Fibroblast of skin of left quadriceps (primary cell): ENCODE measurements at places on chromosomes 16 and 17.

- no peak for DNase-seq
Observed at GRCh38 chr16:28121527-28121926, 58.0 kb upstream of the GSG1L start.

GRCh38 chr17:63483655-63484575 is 7.1 kb downstream of the ACE start:
- no peak for DNase-seq

DNA sequence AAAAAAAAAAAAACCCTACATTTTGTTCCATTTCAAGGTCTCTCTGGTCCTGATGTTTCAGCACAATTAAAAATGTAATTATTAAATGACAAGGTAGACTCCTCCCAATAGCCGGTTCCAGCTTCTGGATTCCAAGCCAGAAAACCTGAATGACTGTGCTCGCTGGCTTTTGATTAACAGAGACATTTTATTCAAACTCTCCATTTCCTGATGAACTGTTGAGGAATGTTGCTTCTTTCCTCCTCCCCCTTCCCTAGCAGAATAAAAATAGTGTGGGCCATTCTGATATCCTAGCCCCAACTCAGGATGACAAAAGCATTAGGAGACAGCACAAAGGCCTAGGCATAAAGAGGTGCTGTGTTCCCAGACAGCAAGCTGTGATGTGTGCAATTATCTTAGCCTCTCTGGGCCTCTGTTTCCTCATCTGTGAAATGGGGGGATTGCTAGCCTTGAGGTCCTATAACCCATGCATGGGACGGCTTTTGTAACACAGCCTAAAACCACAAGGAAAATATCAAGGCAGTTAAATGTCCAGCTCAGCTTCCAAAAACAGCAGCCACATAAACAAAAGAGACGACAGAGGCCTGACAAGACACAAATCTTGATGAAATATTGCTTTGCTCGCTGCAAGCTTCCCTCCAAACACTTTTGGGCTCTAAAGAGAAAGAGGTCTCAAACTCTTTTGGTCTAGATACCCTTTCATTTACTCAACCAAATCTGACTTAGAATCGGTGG is 127.2 kb upstream of the RCVRN start:
- DNase-seq, result no peak

DNA sequence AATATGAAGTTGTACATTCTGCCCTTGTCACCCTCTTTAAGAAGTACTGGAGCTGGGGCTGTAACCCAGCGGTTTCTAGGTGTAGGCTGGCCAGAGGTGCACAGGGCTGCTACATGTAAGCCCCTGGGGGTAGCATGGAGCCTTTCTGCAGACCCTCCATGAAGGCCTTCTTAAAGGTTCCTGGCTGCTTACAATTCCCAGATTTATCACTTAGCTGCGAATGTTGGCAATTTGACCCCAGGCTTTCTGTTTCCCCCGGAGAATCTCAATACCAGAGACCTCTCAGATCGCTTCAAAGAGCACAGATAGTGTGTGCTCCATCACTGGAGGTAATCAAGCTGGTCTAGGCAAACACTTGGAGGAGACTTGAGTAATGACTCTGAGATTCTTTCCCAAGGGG is 309.4 kb downstream of the CBLN1 start:
- DNase-seq, result no peak

DNA sequence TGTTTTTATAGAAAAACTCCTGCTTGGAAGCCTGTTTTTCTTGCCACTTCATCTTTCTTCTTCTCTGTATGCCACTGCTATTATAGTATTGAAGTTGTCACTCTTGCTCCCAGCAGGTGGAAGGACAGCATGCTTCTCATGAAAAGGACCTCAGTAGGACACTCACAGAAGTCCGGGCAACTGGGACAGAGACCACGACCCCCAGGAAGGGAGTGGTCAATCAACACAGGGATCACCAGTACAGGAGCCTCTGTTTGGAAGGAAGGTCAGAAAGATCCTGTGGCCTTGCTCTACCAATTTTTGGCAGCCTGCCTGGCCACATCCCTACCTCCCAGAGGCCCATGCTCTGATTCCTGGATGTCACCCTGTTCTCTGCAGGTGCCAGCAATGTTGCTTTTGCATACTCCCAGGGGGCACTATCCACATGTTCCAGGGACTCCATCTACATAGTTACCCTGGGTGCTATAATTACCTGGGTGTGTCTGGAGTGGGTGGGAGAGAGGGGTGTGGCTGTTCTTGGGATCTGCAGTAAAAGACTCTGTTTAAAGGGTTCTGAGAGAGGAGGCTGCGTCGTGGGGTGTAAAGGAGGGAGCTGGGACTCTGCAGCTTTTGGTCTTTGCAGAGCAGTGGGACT is 13.7 kb upstream of the AKAP10 start:
- DNase-seq, result no peak

DNA sequence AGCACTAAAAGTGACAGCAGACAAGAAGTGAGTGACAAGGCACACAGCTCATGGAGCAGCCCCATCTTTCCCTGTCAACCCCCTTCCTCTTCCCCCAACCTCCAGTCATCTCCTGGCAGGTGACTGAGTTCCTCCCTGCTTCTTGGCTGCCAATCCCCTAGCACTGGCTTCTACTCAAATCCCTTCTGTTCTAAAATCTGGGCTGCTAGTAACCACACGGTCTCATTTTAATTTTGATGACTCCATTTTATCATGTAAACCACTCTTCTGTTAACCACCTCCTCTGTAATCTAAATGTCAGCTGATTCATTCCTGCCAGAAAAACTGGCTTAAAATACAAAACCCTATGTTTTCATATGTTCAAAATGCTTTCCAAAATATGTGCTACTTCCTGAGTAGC is 419.8 kb upstream of the MON1B start:
- DNase-seq, result no peak

DNA sequence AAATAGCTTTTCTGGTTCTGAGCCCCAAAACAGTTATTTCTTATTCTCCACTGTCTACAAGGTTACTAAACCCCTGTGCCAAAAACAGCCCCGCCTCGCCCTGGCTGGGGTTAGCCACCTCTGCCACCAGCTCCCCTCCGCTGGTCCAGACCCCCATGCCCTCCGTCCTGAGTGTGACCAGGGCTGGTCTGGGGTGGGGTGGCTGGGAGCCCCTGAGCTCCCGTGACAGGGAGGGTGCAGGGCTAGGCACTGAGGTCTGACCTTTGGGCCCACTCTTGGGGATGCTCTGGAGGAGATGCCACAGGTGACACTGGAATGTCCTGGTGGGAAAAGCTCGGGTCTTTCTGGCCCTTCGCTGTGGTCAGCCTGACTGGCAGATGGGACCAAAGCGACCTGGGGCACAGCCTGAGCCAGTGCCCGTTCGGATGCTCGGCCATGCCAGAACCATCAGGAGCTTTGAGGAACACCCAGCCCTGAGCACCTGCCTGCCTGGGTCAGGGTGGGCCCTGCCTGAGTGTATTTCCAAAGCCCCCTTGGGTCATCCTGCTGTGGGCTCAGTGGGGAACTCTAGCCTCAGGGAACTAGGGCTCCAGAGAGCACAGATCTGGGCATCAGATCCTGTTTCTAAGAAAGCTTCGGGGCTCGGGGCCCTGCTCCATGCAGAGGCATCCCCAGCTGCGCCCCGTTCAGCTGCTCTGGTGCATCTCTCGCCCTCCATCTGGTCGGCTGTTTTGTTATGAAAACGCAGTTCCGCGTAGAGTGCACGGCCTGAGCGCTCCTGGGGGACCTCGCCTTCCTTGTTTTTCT is 72.1 kb upstream of the GNG13 start:
- no peak for DNase-seq

- peak; percentile 70 for DNase-seq
Observed at GRCh38 chr17:602436-602835, 112.2 kb downstream of the VPS53 start.

GRCh38 chr16:85557083-85557970 is 55.8 kb upstream of the GSE1 start:
- DNase-seq, result no peak
